ENCODE measurements at places on chromosomes 1 and 21.

GRCh38 chr1:232690285-232690935, 60.5 kb upstream of the SIPA1L2 start:
- no peak for DNase-seq

- DNase-seq: no peak
Measured at GRCh38 chr1:88726697-88727096, 42.6 kb downstream of the PKN2 start.

- DNase-seq: no peak
Measured at GRCh38 chr1:115400426-115400825, 62.4 kb upstream of the NGF start.

- DNase-seq: no peak
Measured at GRCh38 chr1:224707843-224708725, 92.0 kb downstream of the CNIH3 start.

DNA sequence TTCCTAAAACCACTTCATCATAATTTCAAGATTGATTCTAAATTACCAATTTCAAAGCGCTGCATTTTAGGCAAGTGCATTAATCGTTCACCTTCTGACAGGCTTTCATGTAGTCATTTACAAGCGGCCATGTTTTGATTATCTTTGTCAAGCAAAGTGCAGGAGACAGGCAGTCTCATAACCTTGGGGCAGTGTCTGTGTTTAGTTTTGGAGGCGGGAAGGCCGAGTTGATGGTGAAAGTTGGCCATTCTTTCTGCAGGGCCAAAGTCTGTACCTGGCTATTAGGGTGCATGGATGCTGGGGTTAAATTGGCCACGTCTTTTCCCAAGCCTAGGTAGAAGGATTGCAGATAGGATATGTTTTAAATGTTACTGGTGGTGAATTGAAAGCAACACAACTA, 2.9 kb downstream of the AGPAT3 start:
- no peak for DNase-seq

GRCh38 chr21:17858747-17859146, 39.6 kb upstream of the C21orf91 start:
- no peak for DNase-seq

DNA sequence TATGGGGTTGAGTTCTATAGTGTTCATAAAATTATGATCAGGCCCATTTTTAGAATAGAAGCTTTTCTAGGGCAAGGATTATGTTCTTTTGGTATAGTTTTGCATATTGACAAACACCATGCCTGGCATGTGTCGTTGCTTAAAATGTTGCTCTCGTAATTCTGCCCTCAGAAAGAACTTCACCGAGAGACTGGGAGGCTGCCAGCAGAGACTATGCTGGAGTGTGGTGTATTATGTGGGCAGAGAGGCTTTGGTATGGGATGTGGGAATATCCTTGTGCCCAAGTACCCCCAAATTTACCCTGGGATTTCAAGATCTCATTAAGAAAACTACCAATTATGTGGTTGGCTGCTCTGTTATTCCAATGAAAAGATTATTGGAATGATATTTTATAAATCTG, 27.9 kb downstream of the PGM1 start:
- no peak for DNase-seq

GRCh38 chr1:111920221-111921024, 69.0 kb downstream of the KCND3 start:
- DNase-seq: no peak

All from stimulated activated CD8-positive, alpha-beta memory T cell treated with anti-CD3 and anti-CD28 coated beads, Interleukin-4, amount 100 ng/mL, for 24 hours (primary cell).